ENCODE measurements at places on chromosomes 13 and 19.

DNA sequence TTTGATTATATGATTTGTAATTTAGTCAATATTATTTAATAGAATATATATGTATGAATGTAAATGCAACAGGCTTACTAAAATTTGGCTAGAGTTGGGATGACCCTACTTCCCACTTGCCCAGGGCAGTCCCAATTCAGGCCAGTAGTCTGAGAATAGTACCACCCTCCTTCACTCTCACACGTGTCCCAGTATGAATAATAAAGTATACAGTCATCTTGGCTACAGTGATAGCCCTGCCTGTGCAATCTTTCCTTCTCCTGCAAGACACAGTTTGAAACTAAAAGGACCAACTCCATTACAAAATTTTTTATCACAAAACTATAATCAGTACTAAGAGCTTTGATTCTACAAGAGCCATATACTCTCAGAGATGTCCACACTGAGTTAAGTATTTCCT lies 76.2 kb downstream of the SACS start:
- DNase-seq: no peak

DNA sequence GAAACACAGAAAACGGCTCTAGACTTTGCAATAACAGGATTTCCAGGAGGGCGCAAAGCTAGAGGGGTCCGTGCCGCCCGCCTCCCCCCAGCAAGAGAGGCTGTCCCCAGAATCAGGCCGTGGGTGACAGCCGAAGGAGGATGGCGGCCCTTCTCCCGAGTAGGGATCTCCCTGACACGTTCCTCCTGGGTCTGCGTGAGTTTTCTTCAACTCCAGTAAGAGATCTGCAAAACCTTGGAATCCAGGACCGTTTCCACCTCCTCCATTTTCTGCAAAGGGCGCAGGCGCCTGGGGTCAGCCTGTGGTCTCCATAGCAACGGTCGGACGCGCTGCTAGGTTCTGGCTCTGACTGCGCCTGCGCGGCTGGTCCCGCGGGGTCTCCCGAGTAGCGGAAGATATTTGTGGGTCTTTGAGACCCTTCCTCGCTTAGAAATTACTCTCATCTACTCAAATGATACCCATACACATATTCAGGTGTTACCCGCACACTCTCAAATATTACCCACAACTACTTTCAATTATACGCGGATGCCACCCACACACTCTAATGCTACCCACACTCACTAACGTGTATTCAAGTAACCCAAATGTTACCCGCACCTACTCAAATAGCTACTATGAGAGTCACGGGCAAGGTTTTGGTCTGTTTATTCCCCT lies 2.1 kb downstream of the PNMA8C start:
- peak; percentile 29 for DNase-seq

DNA sequence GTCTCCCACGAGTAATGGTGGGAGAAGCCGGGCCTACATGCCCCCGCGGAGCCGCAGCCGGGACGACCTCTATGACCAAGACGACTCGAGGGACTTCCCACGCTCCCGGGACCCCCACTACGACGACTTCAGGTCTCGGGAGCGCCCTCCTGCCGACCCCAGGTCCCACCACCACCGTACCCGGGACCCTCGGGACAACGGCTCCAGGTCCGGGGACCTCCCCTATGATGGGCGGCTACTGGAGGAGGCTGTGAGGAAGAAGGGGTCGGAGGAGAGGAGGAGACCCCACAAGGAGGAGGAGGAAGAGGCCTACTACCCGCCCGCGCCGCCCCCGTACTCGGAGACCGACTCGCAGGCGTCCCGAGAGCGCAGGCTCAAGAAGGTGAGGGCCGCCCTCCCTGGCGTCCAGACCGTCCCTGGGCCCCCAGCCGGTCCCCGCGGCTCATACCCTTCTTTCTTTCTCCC lies 1.4 kb upstream of the USF2 start:
- DNase-seq: no peak

DNA sequence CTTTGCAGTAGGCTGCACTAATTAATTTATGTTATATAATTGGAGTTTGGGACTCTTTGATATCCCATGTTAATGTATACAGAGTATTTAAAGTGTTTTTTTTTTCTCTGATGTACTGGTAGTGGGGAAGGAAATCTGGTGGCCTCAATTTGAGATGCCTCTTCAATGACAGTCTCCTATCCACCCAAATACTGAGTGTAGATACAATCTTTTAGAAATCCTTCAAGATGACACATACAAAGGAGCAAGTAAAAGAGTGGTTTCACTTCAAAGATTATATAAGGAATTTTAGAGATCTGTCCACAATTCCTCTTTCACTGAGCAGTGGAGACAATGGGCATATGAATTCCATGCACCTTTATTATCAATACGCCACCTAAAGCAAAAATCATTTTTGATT lies 15.1 kb downstream of the NALCN start:
- no peak for DNase-seq

GRCh38 chr19:47157431-47158321 lies 27.0 kb downstream of the SAE1 start:
- DNase-seq: no peak

DNA sequence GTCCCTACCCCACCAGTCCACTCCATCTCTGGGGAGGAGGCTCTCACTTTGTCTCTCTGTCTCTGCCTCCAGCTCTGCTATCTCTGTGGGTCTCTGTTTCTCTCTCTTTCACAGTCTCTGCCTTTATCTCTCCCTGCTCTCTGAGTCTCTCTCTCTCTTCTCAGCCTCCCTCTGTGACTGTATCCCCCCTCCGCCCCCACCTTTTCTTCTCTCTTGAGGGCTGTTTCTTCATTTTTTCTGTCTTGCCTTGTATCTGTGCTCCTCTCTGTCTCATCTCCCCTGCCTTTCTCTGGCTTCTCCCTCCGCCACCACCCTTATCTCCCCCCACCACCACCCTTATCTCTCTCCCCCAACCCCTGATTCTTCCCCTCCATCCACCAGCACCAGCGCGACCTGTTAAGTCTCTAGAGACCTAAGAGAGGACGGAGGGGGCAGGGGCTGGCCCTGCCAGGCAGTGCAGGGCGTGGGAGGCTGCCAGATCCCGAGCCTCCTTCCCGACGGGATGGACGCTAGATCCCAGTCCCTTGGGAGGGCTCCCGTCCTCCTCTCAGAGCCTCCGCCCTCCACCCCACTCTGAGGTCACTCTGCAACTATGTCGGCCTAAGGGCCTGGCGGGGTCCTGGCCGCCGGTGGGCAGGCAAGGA lies 1.0 kb downstream of the AXL start:
- DNase-seq: no peak

GRCh38 chr19:18763674-18764590 lies 27.2 kb downstream of the COMP start:
- DNase-seq: no peak

- DNase-seq: no peak
Observed at GRCh38 chr13:66585669-66586203, 644.4 kb downstream of the PCDH9 start.

DNA sequence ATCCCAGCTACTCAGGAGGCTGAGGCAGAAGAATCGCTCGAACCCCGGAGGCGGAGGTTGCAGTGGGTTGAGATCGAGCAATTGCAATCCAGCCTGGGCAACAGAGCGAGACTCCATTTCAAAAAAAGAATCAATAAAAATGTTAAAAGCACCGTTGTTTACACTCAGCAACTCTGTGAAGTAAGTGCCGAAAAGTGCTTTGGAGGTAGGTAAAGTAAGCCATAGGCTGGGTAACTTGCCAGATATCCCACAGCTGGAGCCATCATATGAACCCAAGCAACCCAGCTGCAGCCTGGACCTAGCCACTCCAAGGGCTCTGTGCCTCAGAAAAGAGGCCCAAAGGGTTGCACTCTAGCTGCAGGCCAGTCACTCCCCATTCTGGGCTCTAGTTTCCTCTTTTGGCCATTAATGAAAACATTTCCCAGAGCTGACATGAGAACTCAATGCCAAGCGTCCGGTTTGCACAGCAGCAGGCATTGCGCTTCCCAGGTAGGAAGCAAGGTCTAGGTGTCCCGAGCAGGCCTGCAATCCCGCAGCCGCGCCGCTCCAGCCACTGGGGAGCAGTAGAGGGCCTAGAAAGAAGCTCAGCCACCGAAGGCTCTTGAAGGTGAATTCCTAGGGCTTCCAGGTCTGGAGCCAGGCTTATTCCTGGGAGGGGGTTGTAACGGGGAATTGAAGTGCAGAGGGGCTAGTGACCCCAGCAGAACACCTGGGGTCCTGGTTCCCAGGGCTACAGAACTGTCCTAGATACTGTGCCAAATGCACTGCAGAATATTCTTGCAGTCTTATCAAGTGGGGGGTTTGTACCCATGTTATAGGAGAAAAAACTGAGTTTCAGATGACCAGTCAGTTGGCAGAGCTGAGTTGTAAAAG lies 4.1 kb upstream of the CD79A start:
- no peak for DNase-seq

- no peak for DNase-seq
Observed at GRCh38 chr13:71828564-71828963, 38.4 kb downstream of the DACH1 start.

- no peak for DNase-seq
Observed at GRCh38 chr19:42276821-42277220, 7.8 kb downstream of the CIC start.
